Stimulated activated CD4-positive, alpha-beta T cell treated with anti-CD3 and anti-CD28 coated beads, Interleukin-1b, Interleukin-23, amount 100 ng/mL, for 1 hour (primary cell): ENCODE measurements at places on chromosomes 7 and 10.

DNA sequence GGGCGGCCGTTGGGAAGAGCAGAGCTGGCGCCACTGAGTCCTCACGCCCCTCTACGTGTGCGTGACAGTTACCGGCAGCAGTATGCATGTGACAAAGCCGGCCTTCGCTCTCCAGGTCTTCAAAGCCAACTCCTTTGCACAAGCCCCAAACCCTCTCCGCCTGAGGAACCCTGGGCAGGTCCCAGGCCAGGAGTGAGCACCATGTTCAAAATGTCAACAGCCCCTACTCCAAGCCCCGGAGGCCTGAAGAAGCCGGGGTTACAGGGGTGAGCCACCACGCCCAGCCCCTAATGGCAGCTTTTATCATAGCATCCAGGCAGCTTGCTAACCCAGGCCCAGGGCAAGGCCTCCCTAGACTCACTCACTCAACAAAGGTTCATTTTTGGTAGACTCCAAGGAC lies 70.8 kb downstream of the OAT start:
- DNase-seq: no peak

DNA sequence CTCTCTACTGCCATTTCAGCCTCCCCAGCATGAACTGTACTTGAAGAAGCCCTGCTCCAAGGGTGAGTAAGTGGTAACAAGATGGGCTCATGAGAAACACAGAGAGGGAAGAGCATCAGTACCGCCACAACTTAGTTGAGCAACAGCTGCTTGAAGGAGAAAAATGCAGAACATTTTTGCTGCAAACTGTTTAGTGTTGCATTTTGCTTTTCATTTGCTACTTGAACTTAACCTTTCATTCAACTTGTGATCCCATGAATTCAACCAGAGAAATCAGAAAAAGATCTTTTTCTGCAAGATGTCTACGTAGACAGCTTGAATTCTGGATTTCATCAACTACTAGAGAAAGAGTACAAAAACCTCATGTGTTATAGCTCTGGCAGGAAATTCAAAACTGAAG lies 40.7 kb downstream of the ANK3 start:
- DNase-seq: no peak

- DNase-seq: no peak
Measured at GRCh38 chr10:35598379-35598778, 6.8 kb upstream of the GJD4 start.

DNA sequence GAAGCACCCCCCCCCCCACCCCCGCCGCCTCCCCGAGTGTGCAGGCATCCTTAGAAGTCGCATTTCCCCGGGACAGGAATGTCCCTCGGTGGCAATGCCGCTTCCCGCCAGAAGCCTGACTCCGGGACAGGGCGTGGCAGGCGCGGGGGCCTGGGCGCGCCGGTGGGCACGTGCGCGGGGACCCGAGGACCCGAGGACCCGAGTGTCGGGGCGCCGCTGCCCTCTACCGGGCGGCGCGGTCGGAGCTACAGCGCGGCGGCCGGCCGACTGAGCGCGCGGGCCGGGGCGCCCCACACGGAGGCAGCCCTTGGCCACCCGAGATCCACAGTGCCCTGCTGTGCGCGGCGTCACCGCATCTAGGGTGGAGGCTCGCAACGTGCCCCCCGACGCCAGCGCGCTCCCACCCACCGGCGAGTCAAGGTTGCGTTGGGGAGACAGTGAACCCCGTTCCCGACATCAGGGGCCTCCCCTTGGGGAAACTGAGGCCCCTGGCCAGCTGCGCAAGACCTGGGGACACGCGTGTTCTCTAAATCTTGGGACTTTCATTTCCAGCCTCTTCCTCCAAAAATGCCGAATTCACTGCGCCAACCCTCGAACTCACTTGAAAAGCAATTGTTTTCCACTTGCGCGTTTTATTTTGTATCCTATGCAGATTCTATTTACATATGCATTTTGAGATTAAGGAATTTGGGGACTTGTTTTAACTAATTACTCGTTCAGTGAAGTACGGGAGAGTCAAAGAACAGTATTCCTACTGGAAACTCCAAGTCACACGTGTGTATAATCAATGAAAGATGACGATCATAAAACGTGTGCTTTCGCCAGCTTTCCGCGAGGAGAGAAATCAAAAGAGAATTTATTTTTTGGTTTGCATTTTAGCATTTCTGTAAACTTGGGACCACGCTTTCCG lies 3.1 kb upstream of the CUX1 start:
- DNase-seq: peak; percentile 26

DNA sequence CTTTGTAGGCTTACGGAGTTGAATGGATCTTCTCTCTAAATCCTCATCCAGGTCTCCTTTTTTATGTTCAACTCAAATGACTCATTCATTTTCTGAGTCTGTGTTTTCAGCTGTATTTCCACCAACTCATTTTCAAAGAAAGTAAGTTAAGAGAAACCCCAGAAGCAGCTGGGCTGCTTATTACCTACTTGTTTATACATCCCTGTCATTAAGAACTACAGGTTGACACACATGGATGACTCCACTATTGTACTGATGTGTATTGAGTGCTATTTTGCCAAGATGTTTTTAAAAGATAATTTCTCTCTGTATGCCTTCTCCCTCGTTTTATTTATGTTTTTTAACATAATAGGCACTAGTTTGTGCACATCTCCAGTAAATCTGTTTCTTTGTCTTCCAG lies 41.9 kb downstream of the DGKI start:
- DNase-seq: no peak

DNA sequence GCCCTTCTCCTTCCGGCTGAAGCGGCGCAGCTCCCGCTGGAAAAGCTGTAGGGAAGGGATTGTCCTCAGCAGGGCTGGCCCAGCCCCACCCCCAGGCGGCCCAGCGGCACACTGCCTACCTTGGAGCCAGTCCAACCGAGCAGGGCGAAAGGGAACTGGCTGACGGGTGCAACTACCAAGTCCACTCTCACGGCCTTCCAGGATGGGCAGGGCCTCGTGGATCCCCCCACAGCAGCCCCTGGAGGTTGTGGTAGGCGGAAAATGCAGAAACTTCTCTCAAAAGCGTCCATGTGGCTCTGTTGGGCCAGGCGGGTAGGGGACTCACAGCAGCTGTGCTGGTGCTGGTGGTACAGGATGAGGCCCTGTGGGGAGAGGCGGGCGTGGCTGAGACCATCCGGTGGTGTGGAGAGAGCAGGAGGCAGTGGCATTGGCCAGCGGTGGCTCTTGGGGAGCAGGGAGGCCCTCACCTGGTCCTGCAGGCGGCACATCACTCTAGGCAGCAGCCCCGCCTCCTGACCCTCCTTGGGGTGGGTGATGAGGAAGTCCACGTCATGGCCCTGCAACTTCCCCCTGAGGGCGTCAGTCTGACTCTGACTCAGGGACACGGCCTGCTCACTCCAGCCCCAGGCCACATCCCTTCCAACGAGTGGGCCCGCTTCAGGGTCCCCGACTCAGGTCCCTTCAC lies 8.4 kb upstream of the PGAM2 start:
- DNase-seq: no peak

DNA sequence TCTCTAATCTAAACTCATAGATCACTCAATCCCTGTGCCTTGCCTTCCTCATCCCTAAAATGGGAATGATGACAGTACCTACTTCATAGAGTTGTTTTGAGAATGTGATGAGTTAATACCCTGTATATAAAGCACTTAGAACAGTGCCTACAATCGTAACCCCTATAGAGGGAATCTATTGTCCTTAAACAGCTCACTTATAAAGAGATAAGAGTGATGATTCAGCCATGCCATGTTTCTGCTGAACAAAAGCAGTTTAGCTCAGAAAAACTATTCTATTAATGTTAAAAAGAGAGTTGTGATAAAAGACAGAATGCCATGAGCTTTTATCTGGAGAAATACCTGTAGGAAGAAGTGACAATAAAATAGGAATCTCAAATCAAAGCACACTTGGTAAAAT lies 63.6 kb downstream of the CUBN start:
- DNase-seq: no peak

DNA sequence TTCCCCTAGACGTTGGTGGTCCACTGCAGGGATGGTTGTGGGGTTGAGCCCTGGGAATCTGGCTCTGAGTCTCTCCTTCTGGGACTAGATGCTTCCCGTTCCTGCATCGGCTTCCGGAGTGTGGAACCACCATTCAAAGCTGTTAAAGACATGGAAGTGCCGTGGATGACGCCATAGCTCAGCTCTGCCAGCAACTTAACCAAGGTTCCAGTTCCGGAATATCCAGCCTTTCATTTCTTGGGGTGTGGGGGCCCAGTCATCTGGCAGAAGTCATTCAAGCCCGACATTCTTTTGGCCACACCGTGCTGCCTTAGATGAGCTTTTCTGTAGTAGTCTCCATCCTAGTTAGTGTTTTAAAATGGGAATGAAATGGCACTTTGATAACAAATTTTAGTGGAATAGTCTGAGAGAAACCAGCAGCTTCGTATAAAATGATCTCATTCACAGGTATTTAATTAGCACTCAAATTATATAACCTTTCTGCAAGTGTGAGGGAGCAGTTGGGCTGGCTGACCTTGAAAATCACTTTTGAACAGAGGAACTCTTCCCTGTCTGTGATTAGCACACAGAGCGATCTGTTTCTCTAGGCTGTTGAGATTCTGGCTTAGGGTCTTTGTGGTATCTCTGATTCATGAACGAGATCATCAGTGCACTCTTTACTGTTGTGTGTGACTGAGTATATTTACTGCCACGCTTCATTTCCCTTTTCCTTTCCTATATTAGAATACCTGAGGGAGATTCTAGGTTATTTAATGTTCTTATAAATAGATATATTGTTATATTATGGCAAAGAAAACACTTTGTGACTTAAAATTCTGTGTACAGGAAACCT lies 19.9 kb downstream of the LMTK2 start:
- DNase-seq: no peak

DNA sequence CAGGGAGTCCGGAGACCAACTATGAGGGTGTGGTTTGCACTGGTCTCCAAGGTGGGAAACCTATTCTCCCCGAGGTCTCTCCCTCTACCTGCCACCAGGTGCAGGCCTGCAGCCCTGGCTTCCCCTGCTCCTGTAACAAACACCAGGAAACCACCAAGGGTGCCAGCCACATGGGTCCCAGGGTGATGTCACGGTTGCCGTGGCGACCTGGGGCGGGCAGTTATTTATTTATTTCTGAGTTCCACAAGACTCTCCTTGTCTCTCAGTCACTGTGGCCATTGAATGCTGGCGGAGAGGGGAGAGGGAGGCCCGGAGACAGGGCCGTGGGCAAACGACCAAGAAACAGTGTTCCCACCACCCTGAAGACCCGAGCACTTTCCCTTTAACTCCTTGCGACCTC lies 27.0 kb downstream of the MMD2 start:
- no peak for DNase-seq

DNA sequence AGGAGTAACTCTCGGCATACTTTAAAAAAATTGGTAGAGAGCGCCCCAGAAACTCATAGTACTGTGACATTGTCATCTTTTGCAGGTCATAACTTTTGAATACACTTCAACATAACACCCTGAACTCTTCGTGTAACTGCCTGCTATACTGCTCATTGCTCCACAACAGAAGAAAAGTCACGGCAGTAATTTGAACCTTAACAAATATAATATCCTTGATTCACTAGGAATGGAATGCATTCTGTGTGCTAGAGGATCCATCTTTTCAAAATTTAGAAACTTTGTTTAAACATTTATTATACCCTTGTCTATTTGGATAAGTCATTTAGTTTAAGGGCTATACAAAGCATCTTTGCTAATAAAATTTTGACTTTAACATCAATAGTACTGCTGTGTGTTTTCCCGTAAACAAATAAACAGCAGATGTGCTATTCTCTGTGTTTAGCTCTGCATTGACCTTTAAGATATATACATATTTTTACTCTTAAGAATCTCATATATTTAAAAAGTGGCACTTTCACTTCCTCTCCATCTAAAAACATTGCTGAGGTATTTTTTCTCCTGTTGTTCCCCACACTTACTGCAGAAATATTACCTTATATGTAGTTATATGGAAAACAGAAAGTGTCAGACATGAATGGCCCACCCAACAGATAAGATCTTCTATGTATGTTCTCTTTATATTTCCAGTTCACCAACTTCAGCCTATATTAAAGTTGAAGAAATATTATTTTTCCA lies 217.6 kb upstream of the TMEM229A start:
- DNase-seq: no peak

GRCh38 chr7:101562531-101563197 lies 66.4 kb downstream of the MYL10 start:
- DNase-seq: no peak

GRCh38 chr7:149635561-149636329 lies 137.6 kb downstream of the ZNF467 start:
- no peak for DNase-seq

GRCh38 chr7:22372863-22373262 lies 15.9 kb upstream of the RAPGEF5 start:
- no peak for DNase-seq

DNA sequence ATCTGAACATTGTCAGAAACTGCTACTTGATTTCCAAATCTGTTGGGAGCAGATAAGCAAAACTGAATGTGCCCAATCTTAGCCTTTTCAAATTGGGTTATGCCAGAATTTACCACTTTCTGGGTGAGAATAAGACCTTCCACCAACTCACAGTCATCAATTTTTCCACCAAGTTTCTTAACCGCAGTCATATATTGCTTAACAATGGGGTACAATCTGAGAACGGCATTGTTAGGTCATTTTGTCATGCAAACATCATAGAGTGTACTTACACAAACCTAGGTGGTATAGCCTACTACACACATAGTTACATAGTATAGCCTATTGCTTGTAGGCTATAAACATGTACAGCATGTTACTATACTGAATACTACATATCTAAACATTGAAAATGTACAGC lies 16.0 kb downstream of the MRPS33 start:
- no peak for DNase-seq

DNA sequence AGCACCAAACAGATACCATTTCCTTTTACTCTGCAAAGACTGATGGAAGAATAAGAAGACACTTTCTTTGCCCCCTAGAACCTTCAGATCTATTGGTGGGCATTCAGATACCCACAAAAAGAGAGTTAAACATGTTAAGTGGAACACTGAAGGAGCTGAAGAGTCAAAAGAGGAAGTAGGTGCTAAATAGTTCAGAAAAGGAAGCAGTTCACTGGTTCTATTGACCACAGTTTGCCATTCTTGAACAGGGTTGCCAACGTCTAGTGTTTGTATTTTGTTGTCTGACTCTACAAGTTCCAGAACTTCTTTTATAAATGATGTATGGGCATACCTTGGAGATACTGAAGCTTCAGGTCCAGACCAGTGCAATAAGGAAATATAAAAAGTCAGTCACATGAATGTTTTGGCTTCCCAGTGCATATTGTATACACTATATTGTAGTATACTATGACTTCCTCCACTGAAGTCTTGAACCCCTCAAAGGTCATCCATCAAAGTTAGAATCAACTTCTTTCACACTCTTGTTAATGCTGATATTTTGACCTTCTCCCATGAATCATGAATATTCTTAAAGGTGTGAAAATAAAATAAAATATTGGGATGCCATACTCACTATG lies 47.5 kb upstream of the AGR3 start:
- no peak for DNase-seq

DNA sequence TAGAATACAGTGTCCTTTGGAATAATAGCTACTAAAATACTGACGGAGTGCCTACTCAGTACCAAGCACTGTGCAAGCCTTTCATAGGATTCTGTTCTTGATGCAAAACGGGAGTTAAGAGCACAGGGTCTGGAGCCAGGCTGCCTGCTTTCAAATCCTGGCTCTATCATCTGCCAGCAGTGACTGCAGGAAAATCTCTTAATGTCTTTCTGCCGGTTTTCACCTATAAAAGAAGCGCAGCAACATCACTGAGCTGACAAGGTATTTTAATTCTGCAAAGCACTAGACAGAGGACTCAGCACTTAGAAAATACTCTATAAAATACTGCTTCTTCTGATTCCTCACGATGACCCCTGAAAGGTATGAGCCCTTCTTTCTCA lies 659 bp downstream of the FIGNL1 start:
- no peak for DNase-seq
